ENCODE measurements at places on chromosomes 3 and 15.

- DNase-seq: no peak
Measured at GRCh38 chr3:15276028-15276724, 56.2 kb downstream of the SH3BP5 start.

GRCh38 chr3:181457756-181458155 is 254.0 kb upstream of the SOX2 start:
- DNase-seq: no peak

DNA sequence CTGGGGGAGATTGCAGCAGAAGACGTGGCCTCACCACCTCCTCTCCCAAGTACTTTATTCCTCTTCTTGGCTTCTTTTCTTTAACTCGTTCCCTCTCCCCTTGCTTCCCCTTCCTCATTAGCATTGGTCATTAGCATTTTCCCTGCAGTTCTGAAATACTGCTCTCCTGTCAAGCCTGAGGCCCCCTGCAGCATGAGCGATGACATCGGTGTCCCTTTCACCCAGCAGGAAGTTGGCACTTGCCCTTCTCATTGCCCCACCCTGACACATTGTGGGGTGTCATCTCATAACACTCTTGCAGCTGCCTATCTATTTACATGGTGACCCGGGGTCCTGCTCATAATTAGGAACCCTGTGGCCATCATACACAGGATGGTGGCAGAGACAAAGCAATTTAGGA is 167.1 kb downstream of the ARRDC4 start:
- DNase-seq: no peak

DNA sequence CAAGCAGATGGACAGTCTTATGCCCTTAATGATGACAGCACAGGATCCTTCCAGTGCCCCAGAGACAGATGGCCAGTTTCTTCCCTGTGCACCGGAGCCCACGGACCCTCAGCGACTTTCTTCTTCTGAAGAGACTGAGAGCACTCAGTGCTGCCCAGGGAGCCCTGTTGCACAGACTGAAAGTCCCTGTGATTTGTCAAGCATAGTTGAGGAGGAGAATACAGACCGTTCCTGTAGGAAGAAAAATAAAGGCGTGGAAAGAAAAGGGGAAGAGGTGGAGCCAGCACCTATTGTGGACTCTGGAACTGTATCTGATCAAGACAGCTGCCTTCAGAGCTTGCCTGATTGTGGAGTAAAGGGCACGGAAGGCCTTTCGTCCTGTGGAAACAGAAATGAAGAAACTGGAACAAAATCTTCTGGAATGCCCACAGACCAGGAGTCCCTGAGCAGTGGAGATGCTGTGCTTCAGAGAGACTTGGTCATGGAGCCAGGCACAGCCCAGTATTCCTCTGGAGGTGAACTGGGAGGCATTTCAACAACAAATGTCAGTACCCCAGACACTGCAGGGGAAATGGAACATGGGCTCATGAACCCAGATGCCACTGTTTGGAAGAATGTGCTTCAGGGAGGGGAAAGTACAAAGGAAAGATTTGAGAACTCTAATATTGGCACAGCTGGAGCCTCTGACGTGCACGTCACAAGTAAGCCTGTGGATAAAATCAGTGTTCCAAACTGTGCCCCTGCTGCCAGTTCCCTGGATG is 198.7 kb downstream of the AKAP13 start:
- peak; percentile 21 for DNase-seq

- no peak for DNase-seq
Measured at GRCh38 chr3:101687142-101687931, 819 bp upstream of the RPL24 start.

GRCh38 chr15:87219650-87220615 is 1036.6 kb downstream of the NTRK3 start:
- DNase-seq: no peak

Data from endothelial cell (in vitro differentiated cells).